M059J (cell line): ENCODE measurements at places on chromosomes 4 and X. TPM values are rescaled to one million over a fixed set of nuclear protein-coding genes. Genes with fewer than 3 reads are reported as not detected.
A peak's percentile ranks its signal among the peaks of the same experiment; 100 is the strongest.

BGN gene
- 53.3 TPM in 2 replicates for total RNA-seq

CCNG2 gene
- total RNA-seq = 8.5 and 18.4 TPM in 2 replicates

UCHL1 gene
- 1,483 and 1,510 TPM in 2 replicates for total RNA-seq

METTL14 gene
- total RNA-seq = 35.5 and 44.8 TPM in 2 replicates

RPA4 gene
- total RNA-seq = not detected in 2 replicates

DNA sequence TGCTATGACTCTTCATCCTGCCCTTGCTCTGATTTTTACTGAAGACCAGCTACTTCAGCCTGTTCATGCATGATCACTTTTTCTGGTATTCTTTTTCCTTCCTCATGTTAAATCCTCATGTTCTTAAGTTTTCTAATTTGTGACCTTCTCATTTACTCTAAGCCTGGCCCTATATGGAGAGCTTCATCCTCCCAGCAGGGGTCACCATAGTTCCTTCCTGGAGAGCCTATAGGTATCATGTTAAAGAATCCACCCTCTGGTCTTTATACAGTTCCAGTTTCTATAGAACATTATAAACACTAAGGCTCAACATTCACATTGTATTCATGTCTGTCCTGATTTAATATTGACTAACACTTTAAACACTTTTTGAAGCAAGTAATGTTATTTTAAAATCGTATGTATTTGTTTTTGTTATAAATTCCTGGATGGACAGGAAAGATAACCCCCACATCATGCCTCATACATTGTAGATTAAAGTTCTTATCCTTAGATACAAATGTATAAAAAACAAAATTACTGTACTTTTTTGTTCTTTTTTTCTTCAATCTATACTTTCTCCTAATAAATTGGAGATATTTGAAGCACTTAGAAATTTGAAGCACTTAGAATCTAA is 53.8 kb upstream of the OTUD4 start:
- peak; percentile 41 for DNase-seq

GRCh38 chr4:176636292-176636691 is 156.4 kb downstream of the VEGFC start:
- no peak for DNase-seq

- peak; percentile 98 for DNase-seq
Observed at GRCh38 chrX:136768469-136769084, 12.2 kb downstream of the ARHGEF6 start.
